Ascending aorta (tissue), 2 donors: ENCODE measurements at places on chromosomes 2 and 18.

DNA sequence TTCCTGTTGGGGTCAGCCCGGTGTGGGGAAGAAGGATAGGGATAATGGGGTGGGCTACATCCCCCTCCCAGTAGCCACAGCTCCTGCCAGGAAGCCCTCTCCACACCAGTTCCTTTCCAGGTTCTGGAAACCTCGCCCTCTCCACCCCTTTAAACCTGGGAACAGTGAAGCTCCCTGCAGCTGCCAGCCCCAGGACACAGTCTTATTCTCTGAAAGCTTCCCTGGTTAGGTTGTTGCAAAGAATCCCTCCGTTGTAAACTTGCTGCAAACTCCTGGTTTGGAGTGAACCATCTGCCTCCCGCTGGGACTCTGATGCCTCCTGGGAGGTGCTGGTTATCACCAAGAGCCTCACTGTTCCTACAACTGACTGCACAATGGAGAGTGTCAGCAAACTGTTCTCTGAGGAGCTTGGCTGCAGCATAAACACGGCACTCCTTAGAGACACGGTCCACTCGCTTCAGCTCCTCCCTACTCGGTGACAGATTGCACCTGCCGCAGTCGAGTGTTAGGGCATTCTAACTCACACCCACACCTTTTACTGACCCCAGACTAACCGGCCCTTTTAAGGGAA, 261.8 kb upstream of the RAB6C start:
- peak; percentile 31 for DNase-seq

DNA sequence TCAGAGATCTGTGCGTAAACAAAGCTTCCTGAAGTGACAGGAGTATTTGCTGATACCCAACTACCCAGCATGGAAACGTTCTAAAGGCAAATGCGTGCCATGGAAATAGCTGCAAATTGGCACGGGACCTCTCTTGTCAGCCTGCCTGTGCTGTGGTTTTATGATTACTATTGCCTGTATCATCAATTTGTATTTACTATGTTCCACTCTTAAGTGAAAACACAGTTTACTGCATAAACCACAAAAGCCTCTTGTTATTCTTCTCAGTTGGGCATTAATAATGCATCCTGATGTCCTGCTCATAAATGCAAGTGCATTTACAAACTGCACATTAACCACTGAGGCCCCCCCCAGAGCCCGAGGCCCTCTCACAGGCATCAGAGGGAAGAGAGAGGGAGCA, 196.6 kb upstream of the SLC35G4 start:
- no peak for DNase-seq

DNA sequence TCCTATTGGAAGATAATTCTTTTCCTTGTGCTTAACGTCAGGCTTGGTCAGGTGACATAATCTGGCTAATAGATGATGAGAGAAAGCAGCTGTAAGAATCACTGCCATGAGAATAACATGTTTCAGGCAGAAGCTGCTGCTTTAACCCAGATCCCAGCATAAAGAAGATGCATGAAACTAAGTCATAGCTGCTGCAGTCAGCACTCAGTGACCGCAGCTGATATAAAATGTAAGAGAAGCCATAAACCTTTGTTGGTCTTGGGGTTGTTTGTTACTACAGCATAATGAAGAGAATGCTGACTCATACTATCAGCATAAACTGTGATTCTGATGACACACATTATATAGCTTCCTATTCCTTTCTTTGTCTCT, 274.3 kb upstream of the TRIB2 start:
- no peak for DNase-seq

DNA sequence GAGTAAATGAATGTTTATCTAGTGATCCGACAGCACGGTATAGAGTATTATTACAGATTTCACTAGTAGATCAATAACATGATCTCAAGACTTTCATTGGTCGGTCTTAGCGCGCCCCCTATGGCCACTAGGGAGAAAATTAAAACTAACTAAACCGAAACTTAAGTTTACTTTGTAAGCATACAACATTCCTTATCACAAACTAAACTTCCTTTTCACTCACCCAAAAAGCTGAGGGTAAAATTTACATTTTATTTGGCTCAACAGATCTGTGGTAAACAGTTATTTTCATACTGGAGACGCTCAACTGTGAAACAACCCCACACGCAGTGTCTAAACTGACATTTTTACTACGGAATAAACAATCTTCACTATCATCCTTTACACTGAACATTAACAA, 215.6 kb upstream of the MAP2 start:
- DNase-seq: no peak

DNA sequence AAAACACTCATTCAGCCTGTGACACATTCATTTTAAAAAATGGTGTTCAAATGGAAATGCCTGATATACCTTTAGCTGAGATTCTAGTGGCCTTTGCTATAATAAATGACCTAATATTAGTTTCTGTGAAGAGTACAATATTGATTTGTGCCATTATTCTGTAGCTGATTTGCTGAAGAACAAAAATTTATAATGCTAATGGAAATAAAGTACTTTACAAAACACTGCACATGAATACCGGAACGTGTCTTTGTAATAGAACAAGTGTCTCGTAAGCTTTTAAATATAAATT, 138.7 kb downstream of the WDR7 start:
- DNase-seq: no peak

- DNase-seq: no peak
These were observed 11.1 kb upstream of the EVA1A start for GRCh38 chr2:75571730-75572430.

DNA sequence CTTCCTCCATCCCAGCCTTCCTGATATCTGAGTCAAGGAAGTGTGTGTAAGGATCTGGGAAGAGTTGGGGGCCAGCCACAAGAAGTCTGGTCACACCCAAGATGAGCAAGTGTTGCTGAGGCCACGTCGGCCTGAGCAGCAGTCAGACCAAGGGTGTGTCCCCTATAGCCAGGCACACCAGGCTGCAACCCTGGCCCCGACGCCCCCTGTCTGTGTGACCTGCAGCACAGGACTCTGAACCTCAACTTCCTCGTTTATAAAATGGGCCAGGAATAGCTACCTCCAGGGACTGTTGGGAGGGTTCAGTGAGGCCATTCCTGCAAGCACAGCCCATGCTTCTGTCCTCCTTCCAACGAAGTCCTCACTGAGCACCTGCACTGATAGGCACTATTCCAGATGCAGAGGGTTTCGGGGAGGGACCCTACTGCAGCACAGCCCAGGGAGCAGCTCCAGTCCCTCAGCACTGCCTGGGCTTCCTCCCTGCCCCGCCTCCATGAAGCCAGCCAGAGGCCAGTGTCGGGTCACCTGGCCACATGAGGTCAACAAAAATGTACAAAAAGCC, 13.3 kb downstream of the LIMS2 start:
- no peak for DNase-seq

DNA sequence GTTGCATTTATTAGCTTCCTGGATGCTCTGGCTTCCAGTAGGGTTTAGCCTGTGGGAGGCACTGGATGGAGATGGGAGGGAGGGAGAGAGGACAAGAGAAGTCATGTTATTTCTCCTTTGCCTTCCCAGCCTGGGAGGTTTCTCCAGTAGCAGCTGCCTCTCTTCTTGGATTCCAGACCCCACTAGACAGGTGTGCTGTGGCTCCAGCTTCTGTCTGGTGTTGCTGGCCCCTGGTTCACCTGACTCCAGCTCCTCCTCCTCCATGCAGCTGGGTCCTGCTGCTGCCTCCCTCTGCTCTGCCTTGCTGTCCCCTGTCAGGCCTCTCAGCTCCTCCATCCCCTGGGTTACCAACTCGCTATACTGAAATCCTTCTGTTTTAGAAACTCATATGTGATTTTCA, 188.9 kb upstream of the TNP1 start:
- DNase-seq: no peak

DNA sequence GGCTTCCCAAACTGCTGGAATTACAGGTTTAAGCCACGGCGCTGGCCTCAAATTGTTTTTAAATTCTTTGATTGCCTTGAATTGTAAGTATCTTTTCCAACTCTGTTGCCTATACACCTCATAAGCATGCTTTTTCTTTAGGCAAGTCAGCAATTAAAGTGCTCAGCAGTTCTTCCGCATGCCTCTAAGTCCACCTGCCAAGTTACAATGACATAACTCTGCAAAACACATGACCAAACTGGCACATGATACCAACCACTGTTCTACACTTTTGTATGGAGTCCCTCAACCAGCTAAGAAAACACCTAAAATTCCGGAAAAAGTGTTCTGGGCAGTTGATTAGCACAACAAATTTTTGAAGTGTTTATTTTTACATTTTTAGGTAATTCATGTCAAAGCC, 5.1 kb downstream of the TXNL4A start:
- no peak for DNase-seq

DNA sequence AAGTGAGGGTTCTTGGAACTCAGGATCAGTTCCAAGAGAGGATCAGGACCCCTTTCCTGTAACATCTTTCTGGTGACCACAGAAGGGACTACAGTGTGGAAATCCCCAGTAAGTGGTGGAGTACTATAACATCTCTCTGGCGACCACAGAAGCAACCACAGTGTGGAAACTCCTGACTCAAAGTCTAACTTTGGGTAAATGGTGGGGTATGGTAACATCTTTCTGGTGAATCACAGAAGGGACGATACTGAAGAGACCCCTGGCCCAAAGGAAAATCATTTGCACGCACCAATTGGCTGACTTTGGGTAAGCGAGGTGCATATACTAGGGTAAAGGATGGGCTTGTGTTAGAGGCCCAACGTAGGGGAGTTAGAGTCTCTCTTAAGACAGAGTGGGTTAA, 56.3 kb upstream of the GULP1 start:
- no peak for DNase-seq

DNA sequence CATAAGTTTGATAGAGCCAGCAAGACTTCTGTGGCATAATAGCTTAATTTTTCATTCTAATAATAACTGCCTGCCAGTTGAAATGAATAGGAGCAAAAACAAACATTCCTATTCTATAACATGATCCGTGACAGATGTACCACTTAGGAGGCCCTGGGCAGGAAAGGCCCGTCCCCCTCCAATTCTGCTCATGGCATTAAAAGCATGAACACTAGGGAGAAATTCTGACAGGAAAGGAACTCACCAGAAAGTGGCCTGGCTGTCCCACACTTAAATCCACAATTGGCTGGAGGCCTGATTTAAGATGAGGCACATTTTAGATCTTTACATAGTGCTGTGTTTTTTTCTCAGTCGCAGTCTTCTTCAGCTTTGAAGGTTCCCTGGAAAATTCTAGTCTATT, 261.9 kb upstream of the ETAA1 start:
- DNase-seq: no peak

GRCh38 chr2:6824962-6825361, 40.7 kb downstream of the CMPK2 start:
- no peak for DNase-seq

DNA sequence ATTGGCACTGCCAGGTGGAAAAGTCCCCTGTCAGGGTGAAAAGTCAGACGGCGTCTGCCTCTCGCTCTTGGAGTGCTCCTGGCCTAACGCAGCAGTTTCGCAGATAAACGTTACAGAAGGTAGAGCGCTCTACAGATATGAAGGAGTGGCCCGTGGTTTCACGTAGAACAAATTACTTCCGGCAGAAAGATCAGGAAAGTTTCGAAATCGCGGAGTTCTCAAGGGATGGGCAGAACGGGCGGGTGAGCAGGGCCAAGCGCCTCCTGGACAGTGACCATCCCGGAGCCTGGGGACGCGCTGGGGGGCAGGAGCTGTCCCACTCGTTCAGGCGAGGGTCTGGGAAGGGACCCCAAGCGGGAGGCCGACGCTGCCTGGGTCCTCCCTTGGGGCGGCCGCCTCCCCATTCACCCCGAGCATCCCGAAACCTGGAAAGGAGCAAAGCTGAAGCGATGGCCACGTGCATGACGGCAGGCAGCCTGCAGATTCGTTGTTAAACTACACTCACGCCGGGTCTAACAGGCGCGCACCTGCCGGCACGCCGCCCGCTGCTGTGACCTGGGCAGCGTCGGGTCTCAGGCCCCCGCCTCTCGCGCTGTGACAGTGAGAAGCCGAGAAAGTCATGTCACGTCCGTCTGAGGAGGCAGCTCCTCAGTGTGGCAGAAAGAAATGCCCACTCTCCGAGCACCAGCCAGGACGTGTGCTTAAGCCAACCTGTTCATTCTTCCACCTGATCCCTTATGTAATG, 122.9 kb upstream of the SALL3 start:
- DNase-seq: no peak

DNA sequence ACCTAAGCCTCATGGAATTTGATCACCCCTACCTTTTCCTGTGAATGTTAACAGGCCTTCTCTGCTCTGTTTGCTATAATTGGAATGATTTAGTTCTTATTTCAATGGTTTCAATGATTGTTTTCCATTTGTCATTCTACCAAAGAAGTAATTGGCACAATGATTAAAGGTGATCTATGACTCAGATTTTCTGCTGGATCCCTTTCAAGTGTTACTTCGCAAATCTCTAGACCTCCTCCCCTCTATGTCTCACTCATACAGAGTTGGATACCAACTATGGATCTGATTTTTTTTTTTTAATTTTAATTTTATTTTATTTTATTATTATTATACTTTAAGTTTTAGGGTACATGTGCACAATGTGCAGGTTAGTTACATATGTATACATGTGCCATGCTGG, 29.6 kb upstream of the FAM117B start:
- no peak for DNase-seq

DNA sequence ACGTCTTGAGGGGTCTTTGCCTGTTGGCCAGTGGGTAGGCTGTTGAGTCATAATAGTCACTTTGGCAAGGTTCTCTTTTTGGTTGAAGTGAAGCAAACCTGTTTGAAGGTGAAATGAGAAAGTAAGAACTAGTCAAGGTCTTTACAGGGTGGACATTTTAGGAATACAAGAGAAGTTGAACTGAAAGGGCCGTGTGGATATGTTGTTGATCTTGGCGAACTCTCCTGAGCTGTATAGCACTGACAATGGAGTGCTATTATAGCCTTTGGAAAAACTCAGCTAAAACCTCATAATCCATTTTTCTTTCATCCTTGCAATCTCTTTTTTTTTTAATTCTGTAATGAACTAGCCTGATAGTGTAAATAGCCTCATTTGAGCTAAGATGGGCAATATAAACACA, 248.1 kb downstream of the MEIS1 start:
- no peak for DNase-seq

DNA sequence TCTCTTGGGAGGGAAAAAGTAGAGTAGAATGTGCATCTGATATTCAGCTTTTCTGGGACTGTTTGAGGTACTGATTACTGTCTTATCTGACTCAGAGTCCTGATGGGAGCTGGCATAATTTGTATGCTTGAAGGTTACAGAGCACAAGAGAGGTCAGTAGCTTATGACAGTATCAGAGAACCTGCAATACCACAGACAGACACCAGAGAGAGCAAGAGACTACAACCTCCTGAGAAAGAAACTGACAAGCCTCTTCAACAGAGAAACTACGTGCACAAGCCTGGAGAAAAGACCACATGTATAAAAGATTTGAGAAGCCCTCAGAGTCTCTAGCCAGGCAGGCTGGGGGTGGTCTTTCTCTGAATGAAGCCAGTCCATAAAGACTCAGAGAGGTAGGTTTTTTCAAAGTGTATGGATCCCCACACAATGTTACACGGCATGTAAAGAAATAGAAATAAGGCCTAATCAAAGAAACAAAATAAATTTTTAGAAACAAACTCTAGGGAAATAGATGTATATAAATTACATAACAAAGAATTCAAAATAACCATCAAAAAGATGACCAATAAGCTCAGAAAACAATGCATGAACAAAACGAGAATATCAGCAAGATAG, 568.3 kb downstream of the LRRTM4 start:
- DNase-seq: no peak

GRCh38 chr18:25725501-25725900, 364.9 kb downstream of the SS18 start:
- no peak for DNase-seq
